ENCODE measurements at places on chromosomes 13 and 19.

DNA sequence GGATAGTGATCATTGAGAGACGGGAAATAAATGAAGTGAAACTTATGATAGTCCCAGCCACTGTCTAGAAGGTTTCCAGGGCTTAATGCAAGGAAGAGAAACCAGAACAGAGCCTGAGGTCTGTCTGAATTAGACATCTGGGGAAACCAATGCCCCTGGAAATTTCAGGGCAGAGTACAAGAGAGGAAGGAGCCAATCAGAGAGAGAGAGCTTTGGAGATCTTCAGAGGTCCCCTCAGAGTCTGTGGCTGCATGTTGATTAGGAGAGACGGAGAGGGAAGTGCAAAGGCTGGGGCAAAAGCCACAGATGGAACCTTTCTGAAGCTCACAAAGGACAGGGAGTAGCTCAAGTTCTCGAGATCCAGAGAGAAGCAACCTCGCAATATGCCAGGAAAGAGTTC lies 378.0 kb downstream of the DNAJC15 start:
- no peak for DNase-seq

- no peak for DNase-seq
These were observed at the start of gene SULT2B1 for GRCh38 chr19:48551437-48552302. SULT2B1 (plus strand) TSS chr19:48552172; CDS start chr19:48552253, 81 bp downstream.

DNA sequence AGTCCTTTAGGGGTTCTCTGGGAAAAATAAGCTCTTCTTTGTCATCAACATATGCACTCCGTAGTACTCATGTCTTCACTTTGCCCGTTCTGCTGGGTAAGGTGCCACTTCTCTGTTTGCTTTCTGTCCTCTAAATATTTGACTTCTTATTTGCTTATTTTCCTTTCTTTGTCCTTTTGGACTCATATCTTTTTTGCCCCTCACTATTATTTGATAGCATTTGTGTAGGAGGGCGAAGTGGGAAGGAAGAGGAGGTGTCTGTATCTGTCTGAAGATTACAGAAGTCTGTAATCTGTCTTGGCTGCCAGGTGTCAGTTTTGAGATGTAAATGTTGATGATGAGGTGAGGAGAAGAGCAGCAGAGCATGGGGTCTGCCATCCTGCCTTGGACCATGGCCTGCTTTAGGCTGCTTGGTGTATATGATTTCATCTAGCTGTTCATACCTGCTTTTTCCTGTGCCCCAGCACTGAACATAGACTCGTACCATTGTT lies 30.8 kb downstream of the USPL1 start:
- DNase-seq = no peak

DNA sequence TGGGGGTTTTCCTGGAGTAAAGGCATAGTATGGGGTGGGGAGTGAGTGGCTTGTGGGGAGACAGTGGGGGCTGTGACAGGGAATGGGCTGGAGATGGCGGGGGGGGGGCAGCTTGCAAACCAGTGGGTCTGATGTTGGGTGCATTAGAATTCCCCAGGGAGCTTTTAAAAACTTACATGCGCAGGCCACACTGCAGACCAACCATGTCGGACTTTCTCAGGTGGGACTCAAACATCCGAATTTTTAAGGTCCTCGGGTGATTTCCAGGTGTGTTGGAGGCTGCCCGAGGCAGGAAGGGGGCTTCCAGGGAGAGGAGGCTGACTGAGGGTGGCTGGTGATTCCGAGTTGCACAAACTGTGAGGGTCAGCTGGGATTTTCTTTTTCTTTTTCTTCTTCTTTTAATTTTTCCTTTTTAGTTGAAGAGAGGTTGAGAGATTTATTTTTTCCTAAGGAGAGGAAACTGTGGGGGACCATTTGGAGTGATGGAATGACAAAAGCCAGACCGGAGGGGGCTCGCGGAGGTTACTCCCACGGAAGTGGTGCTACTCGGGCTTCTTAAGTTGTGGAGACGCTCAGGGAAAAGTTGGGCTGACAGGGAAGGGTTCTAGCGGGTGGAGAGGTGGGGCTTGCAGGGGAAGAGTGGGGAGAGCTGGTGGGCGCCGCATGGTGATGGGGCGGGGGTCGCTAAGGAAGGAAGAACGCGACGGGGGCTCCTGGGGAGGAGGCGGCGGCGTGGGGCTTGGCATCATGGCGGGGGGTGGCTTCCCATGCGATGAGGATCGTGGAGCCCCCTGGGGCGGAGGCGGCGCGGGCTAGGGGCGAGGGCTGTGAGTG lies 997 bp upstream of the CACNG8 start:
- DNase-seq = no peak

- DNase-seq = peak; percentile 20
These were observed at the start of gene NALCN for GRCh38 chr13:101416181-101417042. NALCN (minus strand) TSS chr13:101416508; CDS start chr13:101399126, 17,382 bp downstream.

DNA sequence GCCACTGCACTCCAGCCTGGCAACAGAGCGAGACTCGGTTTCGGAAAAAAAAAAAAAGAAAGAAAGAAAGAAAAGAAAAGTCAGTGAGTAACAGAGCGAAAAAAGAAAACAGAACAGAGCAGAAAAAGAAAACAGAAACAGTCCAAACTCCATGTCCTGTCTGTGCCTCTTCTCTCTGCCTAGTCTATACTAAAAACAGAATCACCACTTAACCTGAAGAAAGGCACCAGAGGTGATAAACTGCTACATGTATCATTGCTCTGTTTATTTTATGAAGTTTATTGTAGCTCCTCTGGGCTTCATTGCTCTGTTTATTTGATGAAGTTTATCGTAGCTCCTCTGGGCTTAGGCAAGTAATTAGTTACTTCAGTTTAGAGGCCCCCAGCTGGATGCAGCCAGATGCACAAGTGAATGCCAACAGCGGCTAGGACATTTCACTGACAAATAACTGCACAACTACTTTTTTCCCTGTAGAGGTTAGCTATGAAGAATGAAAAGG lies 39.2 kb downstream of the TBC1D4 start:
- no peak for DNase-seq
